H1 (cell line): ENCODE measurements at places on chromosomes 5 and 9.

GRCh38 chr5:174559141-174559540, 165.2 kb upstream of the MSX2 start:
- H3K27ac ChIP-seq: no peak overlapping the region
- DNase-seq: no peak
- no peaks in the 10 kb centered on the region for H3K4me1 ChIP-seq
- H3K36me3 ChIP-seq: no peaks in the 10 kb centered on the region
- H3K27me3 ChIP-seq: no peaks in the 10 kb centered on the region
- H3K4me3 ChIP-seq: no peak overlapping the region

GRCh38 chr5:157350939-157351801, 85.2 kb downstream of the CYFIP2 start:
- H3K27me3 ChIP-seq: no peaks in the 10 kb centered on the region
- H3K27ac ChIP-seq: no peak overlapping the region
- H3K4me1 ChIP-seq: no peaks in the 10 kb centered on the region
- H3K4me3 ChIP-seq: no peak overlapping the region
- DNase-seq: no peak

DNA sequence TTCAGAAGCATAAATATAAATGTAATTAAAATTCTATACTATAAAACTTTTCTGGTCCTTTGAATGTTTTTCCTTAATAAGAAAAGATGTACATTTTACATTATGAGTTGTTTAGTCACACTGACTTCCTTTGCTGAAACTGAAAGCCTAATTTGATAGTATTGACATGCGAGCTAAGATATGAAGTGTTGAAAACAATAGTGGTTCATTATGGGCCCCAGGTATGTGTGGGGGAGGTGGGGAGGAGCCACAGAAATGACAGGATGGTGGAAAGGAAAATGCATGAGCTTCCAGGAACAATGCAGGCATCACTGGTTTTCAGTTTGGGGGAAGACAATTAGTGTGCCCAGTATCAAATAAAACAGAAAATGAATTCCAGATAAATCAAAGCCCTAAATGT, 35.4 kb upstream of the RLN1 start:
- DNase-seq: no peak
- H3K4me3 ChIP-seq: no peak overlapping the region
- H3K4me1 ChIP-seq: peaks cover 2% of the 10 kb centered on the region
- H3K27me3 ChIP-seq: no peaks in the 10 kb centered on the region
- H3K36me3 ChIP-seq: no peaks in the 10 kb centered on the region

- no peaks in the 10 kb centered on the region for H3K27me3 ChIP-seq
- H3K27ac ChIP-seq: no peak overlapping the region
- H3K36me3 ChIP-seq: no peaks in the 10 kb centered on the region
- H3K4me3 ChIP-seq: no peak overlapping the region
Measured at GRCh38 chr9:69371001-69371400, 46.0 kb downstream of the ENTREP1 start.

GRCh38 chr5:179266291-179267070, 78.8 kb downstream of the ADAMTS2 start:
- no peaks in the 10 kb centered on the region for H3K36me3 ChIP-seq

- no peak for DNase-seq
- peaks cover 15% of the 10 kb centered on the region; the same call in 1 of the 2 replicates for H3K4me1 ChIP-seq
Measured at GRCh38 chr9:16571127-16571802, 299.2 kb downstream of the BNC2 start.

DNA sequence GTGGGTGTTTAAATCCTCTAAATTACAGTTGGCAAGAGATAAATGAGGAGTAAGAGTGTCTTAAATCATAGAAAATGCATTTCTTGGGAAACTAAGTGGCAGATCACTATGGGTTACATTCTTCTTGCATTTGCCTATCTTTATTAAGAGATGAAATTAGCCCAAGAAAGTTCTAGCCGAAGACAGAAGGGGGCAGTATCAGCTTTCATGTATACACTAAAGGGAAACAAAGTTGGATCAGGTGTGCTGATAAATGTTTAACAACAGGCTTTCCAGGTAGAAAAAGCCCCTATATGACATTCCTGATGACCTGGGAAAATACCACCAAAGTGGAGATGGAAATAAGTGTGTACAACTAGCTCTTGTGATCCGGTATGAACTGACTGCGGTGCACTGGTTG, 81.9 kb upstream of the TLR4 start:
- H3K27me3 ChIP-seq: no peaks in the 10 kb centered on the region
- no peak overlapping the region for H3K4me3 ChIP-seq
- H3K36me3 ChIP-seq: no peaks in the 10 kb centered on the region
- no peak for DNase-seq
- no peaks in the 10 kb centered on the region for H3K4me1 ChIP-seq

DNA sequence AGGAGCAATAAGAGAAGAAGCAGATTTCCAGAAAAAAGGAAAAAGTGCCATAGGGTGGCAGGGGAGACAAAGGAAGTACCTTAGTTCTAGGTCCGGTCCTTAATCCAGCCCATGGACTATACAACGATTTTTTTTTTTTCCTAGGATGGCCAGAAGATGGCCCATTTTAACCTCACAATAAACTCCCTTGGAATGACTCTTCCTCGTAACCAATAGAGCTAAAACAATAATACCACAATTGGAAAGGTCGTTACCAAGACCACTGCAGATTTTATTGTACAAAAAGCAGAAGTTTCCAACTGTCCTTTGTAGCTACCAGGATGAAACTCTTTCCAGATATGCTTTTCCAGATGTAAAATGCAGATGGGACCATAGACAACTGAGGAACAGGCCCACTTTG, 34.4 kb upstream of the SSBP2 start:
- no peak for DNase-seq
- no peaks in the 10 kb centered on the region for H3K36me3 ChIP-seq
- H3K27me3 ChIP-seq: no peaks in the 10 kb centered on the region
- peaks cover 11% of the 10 kb centered on the region for H3K4me1 ChIP-seq
- H3K4me3 ChIP-seq: no peak overlapping the region

GRCh38 chr5:68499987-68500386, 284.4 kb downstream of the PIK3R1 start:
- H3K27ac ChIP-seq: no peak overlapping the region
- no peaks in the 10 kb centered on the region for H3K27me3 ChIP-seq
- H3K4me3 ChIP-seq: no peak overlapping the region

GRCh38 chr5:168612123-168612522, 33.0 kb upstream of the PANK3 start:
- no peak overlapping the region for H3K4me3 ChIP-seq
- no peak overlapping the region for H3K27ac ChIP-seq
- DNase-seq: no peak
- H3K36me3 ChIP-seq: no peaks in the 10 kb centered on the region
- no peaks in the 10 kb centered on the region for H3K4me1 ChIP-seq
- H3K27me3 ChIP-seq: no peaks in the 10 kb centered on the region

GRCh38 chr5:3035452-3035851, 284.0 kb upstream of the IRX2 start:
- peaks cover 3% of the 10 kb centered on the region; the same call in 1 of the 2 replicates for H3K27me3 ChIP-seq
- DNase-seq: no peak
- no peak overlapping the region for H3K27ac ChIP-seq
- no peaks in the 10 kb centered on the region for H3K36me3 ChIP-seq
- H3K4me3 ChIP-seq: no peak overlapping the region

- no peak overlapping the region for H3K27ac ChIP-seq
- H3K4me1 ChIP-seq: no peaks in the 10 kb centered on the region
- no peak for DNase-seq
Measured at GRCh38 chr5:34580983-34581382, 75.1 kb upstream of the RAI14 start.

DNA sequence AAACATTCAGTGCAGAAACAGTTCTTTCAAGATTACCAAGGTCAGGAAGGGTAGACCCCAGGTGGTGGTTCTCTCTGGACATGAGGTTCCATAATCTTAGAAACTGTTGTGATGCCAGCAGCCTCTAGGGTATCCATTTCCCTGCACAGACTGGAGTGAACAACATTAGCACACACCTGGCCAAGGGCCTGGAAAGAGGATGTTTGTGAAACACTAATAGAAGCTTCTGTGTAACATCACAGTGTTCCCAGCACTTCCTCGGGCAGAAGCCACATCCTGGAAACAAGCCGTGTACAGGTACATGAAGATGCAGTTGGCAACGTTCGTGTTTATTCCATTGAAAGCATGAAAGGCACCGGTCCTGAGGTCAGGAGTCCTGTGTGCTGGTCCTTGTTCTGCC, 598.2 kb upstream of the KLF4 start:
- no peak overlapping the region for H3K27ac ChIP-seq
- no peaks in the 10 kb centered on the region for H3K36me3 ChIP-seq
- peaks cover 6% of the 10 kb centered on the region; the same call in 1 of the 2 replicates for H3K4me1 ChIP-seq
- H3K4me3 ChIP-seq: no peak overlapping the region
- DNase-seq: no peak

DNA sequence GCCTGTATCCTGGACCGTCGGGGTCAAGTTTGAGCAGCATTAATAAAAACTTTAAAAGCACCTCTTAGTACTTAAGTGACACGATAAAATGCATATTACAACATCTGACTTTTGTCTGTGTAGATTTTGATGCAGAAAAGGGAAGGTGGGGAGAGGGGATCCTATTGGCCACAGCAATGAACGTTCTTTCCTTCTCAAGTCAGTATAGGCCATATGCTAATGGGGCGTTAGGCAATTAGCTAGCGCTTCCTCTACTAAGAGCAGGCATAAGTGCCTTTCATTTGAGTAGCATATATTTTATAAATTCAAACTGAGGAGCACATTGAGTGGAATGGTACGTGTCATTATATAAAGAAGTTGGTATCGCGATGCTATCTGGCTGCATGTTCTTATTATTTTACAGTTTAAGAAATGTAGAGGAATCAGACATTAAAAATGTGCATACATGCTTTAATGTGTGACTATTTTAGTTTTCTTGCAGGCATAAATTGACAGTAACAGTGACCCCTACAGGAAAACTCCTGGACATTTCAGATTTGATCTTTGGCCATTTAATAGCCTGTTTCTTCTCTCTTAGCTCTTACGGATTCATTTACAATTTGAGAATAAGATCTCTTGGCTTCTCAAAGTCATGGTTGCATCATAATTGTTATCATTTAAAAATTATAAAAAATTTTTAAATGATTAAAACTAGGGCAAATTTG, 1.1 kb upstream of the GNA14 start:
- DNase-seq: no peak
- peaks cover 6% of the 10 kb centered on the region for H3K4me1 ChIP-seq
- H3K36me3 ChIP-seq: no peaks in the 10 kb centered on the region

DNA sequence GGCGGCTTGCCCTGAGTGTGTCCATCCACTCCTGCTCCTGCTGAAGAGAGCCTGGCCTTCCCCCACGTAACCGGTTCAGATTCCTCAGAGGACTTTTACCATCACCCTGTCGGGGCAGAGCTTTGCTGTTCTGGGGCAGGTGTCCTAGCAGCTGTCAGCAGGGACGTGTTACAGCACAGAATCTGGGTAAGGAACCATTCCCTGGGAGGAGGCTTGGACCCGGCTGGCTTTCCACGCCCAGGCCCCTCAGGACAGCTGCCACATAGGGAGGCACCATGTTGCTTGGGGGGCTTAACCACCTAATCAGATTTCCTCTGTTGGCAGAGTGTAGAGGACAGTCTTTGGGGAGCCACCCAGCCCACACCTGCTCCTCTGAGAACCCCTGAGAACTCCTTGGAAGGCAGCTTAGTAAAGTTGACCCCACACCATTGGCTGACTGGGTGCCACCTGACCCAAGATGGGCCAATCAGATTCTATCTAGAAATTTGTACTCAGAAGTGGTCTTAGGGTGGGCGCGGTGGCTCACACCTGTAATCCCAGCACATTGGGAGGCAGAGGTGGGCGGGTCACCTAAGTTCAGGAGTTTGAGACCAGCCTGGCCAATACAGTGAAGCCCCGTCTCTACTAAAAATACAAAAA, 23.3 kb upstream of the EEIG1 start:
- no peaks in the 10 kb centered on the region for H3K36me3 ChIP-seq
- no peak overlapping the region for H3K4me3 ChIP-seq
- H3K27ac ChIP-seq: no peak overlapping the region
- DNase-seq: no peak

DNA sequence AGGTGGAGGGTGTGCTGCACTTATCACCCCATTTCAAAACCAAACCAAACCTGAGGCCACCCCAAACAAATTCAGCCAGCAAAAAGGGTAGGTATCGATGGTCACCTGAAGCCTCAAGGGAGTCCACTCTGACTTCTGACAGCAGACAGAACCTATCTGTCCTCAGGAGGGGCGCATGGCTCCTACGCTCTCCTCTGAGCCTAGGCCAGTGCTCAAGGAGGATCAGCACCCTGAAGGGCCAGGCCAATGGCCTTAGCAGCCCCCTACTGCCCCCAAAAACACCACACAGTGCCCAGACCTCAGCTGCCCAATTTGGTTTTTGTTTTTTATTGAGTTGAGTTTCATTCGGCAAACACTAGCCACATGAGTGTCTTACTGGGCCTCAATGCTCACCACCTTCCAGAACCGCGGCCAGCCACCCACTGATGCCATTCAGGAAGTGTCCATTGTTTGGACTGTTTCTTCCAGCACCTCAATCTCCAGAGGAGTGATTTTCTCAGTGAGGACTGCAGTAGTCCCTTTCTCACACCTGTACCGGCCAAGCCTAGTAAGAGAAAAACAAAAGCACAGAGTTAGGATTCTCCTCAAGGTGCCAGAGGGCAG, 62.0 kb downstream of the PSMB7 start:
- no peak overlapping the region for H3K4me3 ChIP-seq
- peaks cover 4% of the 10 kb centered on the region; the same call in 1 of the 2 replicates for H3K4me1 ChIP-seq
- no peak for DNase-seq
- peaks cover 9% of the 10 kb centered on the region for H3K36me3 ChIP-seq

GRCh38 chr5:16957304-16958196, 21.5 kb upstream of the MYO10 start:
- no peak overlapping the region for H3K27ac ChIP-seq
- no peak overlapping the region for H3K4me3 ChIP-seq
- H3K36me3 ChIP-seq: no peaks in the 10 kb centered on the region
- no peaks in the 10 kb centered on the region for H3K27me3 ChIP-seq
- no peak for DNase-seq
